Articular chondrocyte of knee joint (primary cell): ENCODE measurements at places on chromosomes 13 and 19. TPM values are rescaled to one million over a fixed set of nuclear protein-coding genes. Genes with fewer than 3 reads are reported as not detected.

The CALR3 gene
- total RNA-seq = 0.39 TPM in 1 of 2 replicates, not detected in the other

The TEX26 gene
- 0.11 and 0.26 TPM in 2 replicates for total RNA-seq

The LGALS14 gene
- not detected in 2 replicates for total RNA-seq

The FDX2 gene
- 18.4 and 19.8 TPM in 2 replicates for total RNA-seq

The ETV2 gene
- total RNA-seq = 0.13 and 0.32 TPM in 2 replicates

The NLRP8 gene
- total RNA-seq = not detected in 2 replicates

The HCN2 gene
- total RNA-seq = 0.76 and 0.91 TPM in 2 replicates

The SWSAP1 gene
- 0.43 and 0.91 TPM in 2 replicates for total RNA-seq

The AKT2 gene
- total RNA-seq = 102 and 105 TPM in 2 replicates

The FUT3 gene
- not detected in 2 replicates for total RNA-seq

The FAM32A gene
- 114 and 117 TPM in 2 replicates for total RNA-seq
